ENCODE measurements at places on chromosomes 4 and X. TPM values are rescaled to one million over a fixed set of nuclear protein-coding genes. Genes with fewer than 3 reads are reported as not detected.

The MGARP gene
- total RNA-seq: 1.1 TPM

The ARHGAP36 gene
- total RNA-seq: not detected

The RS1 gene
- total RNA-seq: not detected

The CCDC158 gene
- 0.97 TPM for total RNA-seq

The SHISA3 gene
- total RNA-seq: 4.8 TPM

The SFRP2 gene
- not detected for total RNA-seq

All from heart right ventricle (tissue), 16 donors.